ENCODE measurements at places on chromosomes 2 and 18.

- no peak for DNase-seq
Observed at GRCh38 chr18:37425222-37425621, 140.4 kb downstream of the CELF4 start.

DNA sequence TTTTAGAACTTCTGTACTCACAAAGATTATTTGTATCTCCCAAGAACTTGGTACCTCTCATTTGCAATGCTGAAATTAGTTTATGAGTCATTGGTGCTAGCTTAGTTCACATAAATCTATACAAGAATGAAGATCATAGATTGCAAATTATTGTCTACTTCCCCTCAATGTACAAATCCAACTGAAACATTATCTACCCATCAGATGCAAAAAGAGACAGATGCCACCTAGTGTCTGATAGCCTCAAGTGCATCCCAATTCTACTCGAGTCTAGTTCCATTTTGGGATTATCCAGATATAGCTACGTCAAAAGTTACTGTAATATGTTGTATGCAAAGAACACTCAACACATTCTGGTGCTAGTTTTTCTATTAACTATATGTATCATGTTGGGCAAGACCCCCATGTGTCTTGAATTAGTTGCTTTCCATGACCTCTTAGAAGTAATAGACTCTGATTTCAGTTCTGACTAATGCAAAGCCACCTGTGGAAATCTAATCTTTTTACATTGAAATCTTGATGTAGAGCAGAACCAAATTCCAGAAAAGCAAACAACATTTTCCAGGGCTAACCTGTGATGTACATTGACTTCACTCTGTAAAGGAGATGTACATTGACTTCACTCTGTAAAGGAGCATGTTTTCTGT is 210.0 kb downstream of the RBM43 start:
- peak; percentile 37 for DNase-seq

DNA sequence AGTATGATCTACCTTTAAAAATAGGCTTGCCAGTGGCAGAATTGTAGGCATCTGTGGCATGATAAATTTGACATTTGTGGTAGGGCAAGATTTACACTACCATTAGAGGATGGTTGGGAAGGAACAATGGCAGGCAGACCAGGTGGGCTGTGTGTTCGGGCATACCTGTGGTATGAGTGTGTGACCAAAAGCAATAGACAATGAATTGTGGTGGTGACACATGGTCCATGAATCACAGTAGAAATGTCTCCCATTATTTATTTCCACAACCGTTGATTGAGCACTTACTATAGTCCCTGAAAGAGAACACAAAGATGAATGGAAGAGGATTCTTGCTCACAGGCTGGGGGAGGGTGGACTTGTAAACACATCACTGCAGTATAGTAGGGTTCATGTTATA is 29.9 kb upstream of the RUFY4 start:
- DNase-seq, result no peak

DNA sequence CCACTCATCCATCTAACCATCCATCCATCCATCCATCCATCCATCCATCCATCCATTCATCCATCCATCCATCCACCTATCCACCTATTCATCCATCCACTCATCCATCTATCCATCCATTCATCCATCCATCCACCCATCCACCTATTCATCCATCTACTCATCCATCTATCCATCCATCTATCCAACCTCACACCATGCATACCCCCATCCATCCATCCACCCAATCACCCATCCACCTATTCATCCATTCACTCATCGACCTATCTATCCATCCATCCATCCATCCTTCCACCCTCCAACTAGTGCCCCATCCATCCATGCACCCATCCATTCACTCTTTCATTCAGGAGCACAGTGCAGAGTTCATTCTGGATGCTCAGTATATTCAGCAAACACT is 21.5 kb upstream of the YWHAQ start:
- no peak for DNase-seq

All from mesendoderm (in vitro differentiated cells).